Activated CD8-positive, alpha-beta memory T cell treated with anti-CD3 and anti-CD28 coated beads for 4 hours (primary cell): ENCODE measurements at places on chromosomes 6 and 20.

DNA sequence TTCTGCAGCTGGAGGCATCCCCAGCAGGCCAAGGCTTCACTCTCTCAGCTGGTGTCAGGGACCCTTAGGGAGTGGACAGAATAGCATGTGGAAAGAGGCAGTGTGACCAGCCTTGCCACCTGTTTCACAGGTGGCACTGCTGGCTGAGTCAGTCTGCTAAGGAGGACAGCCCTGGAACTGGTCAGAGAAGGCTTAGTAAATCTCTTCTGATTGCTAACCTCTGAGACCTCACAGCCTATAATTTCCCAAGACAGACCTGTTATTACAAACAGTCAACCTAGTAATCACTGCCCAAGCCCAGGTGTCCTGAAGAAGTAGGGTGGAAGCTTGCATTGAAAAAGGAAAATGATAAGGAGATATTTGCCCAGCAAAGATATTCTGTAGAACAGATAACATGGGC, 26.4 kb upstream of the PAQR8 start:
- DNase-seq, result no peak

GRCh38 chr6:54284161-54284860, 23.9 kb upstream of the TINAG start:
- DNase-seq, result no peak

DNA sequence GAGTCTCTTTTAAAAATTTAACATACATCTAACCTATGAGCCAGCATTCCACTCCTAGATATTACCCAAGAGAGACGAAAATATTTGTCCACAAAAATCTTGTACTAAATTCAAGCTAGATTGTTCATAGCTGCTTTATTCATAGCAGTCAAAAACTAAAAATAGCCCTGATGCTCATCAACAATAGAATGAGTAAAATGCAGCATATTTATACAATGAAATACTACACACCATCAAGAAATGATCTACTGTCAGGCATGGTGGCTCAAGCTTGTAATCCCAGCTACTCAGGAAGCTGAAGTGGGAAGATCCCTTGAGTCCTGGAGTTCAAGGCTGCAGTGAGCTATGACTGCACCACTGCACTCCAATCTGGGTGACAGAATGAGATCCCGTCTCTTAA, 22.0 kb upstream of the SRC start:
- no peak for DNase-seq

- DNase-seq, result no peak
Observed at GRCh38 chr20:15632680-15633079, 940.6 kb downstream of the KIF16B start.

DNA sequence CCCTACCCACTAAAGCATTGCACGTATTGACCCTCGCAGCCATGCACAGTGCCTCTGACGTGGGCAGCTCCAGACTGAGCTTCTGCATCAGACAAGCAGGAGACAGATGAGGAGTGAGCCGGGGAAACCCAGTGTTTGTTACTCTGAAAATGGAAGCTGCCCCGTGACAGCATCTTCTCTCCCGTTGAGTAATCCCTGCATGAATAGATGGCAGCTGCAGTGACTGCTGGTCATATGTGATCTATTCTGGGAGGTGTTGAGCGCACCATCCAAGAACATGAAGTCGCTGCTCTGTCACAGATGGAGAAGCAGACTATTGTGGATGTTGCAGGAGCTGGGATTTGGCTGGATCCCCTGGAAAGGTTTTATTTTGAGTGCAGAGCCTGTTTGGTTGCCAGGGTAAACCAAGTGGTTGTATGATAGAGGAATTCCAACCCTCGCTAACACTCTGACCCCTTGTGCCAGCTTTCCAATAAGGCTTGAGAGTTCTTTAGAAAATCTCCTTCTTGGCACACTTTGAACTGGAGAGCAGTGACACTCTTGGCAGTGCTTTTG, 242.2 kb downstream of the NRN1 start:
- DNase-seq, result no peak

GRCh38 chr6:35730745-35731413, 6.0 kb upstream of the ARMC12 start:
- no peak for DNase-seq

DNA sequence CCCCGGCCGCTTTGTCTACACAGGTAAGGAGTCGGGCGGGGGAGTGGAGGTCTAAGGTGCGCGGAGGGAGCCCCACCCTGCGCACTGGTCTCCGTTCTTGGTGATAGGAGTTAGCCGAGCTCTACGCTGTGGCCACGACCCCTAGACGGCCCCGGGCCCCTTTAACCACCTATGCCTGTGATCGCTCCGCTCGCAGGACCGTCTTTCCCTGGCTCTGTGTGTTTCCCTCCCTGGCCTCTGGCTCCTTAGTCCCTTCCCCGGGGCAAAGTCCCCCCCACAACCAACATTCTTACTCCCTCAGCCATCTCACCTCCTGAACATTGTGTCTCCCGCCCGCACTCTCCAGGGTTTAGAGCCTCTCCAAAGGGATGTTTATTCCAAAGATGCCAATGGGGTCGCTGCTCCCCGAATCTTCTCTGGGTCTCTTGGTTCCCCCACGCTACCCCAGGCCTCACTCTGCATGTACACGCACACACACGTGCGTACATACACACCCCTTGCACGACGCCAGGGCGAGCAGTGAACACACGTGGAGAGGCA, 50.4 kb downstream of the CPXM1 start:
- no peak for DNase-seq

GRCh38 chr20:5197847-5198650, 71.2 kb downstream of the CDS2 start:
- no peak for DNase-seq

- no peak for DNase-seq
Observed at GRCh38 chr6:129793447-129793846, 67.7 kb downstream of the TMEM244 start.

GRCh38 chr6:20559924-20560551, 25.8 kb downstream of the CDKAL1 start:
- DNase-seq, result no peak

- DNase-seq, result no peak
Observed at GRCh38 chr20:24838546-24839535, 110.2 kb upstream of the CST7 start.

- no peak for DNase-seq
Observed at GRCh38 chr6:44804546-44805159, 417.1 kb downstream of the CDC5L start.

GRCh38 chr6:148359228-148359627, 16.6 kb downstream of the SASH1 start:
- DNase-seq, result no peak

DNA sequence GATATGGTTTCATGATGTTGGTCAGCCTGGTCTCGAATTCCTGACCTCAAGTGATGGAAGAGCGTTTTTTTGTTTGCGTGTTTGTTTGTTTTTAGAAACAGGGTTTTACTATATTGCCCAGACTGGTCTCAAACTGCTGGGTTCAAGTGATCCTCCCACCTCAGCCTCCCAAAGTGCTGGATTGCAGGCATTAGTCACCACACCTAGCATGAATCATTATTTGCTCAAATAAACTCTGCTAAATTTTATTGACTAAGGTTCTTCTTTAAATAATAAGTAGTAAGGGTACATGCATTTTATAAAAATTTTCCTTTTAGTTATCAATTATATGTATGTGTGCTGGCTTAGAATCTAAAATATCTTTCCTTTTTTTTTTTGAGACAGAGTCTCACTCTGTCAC, 52.9 kb downstream of the ZBTB9 start:
- no peak for DNase-seq

DNA sequence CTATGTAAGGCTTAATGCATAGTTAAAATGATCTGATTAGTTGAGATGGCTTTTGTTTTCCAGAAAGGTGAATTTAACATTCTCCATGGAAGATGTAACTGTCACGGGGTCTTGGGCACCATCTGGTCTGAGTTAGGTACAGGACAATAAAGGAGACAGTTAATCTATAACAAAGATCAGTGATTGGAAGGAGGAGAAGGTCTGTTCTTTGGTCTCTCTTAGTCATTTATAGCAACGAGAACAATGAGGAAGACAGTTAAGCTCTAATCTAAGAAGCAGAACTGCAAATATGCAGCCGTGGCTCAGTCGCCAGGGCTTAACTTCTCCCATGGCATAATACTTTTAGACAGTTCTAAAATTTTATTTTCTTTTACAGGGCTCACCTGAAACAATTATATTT, 405.5 kb upstream of the SULF2 start:
- no peak for DNase-seq

DNA sequence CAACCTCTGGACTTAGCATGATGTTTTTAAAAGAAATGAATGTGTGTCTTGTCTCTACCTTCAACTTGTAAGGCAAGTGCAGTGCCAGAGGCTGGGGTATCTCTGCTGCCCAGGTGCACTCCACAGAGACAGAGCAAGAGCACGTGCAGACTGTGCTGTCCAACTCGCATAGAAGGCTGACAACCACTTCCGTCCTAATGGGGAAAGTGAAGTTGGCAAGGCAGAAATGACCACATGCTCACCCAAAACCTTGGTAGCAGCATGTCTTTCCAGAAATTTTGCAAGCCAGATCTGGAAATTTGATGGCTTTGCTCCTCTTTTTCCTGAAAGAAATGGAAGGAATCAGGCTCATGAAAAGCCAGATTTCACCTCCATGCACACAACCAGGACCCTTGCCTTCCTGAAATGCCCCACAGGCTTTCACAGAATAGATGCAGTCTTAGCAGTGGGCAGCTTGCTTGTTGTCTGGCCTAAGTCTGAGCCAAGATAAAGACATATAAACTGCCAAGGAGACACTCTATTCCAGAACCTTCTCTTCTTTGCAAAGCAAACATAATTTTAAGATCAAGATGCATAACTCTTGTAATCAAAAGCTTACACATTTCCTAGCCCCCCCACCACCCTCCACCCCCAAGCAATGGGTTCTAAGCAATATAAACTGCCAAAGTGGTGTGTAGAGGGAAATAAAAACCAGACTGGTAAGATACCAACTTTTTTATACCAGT, 26.8 kb downstream of the SLC22A3 start:
- no peak for DNase-seq

DNA sequence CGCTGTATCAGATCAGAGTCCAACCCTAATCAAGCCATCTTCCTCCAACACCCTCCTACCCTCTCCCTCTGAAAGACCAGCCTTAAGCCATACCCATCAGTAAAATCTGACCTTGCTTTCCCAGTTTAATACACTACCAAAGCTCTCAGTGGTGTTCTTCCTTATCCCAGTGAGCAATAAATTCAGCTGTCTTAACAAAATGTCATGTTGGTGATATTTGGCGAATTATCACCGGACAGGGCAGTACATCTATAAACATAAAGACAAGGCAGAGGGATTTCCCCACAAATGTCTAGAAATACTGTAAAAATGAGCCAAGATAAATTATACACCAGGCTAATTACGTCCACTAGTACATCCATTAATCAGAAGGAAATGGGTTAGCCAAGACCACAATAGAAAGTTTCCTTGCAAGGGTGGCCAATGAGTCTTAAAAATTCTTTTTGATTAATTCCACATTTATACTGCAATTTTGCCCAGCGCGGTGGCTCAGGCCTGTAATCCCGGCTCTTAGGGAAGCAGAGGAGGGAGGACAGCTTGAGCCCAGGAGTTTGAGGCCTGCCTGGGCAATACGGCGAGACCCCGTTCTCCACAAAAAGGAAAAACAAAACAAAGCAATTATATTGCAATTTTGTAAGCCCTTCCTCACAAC, 905 bp downstream of the RARS2 start:
- DNase-seq, result no peak

GRCh38 chr6:60952500-60952899, 1333.5 kb downstream of the KHDRBS2 start:
- no peak for DNase-seq

GRCh38 chr20:4022386-4023286, 7.3 kb upstream of the RNF24 start:
- DNase-seq, result no peak

GRCh38 chr6:156933201-156934068, 156.3 kb downstream of the ARID1B start:
- no peak for DNase-seq

DNA sequence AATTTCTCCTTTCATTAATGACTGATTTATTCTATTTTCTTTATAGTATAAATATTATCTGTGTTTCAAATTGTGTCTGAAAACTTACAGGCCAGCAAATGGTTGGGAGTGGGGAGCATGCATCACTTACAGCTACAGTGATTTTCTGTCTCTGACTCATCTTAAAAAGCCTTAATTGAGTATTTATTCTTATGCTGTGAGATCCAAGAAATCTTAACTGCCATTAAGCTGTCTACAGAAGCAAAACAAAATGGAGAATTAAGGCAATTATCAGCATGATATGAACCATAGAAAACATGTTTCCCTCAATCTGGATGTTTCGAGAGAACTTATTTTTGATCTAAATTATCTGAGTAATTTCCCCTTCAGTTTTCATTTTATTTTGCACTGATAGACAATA, 831.2 kb downstream of the KIF16B start:
- DNase-seq, result no peak

DNA sequence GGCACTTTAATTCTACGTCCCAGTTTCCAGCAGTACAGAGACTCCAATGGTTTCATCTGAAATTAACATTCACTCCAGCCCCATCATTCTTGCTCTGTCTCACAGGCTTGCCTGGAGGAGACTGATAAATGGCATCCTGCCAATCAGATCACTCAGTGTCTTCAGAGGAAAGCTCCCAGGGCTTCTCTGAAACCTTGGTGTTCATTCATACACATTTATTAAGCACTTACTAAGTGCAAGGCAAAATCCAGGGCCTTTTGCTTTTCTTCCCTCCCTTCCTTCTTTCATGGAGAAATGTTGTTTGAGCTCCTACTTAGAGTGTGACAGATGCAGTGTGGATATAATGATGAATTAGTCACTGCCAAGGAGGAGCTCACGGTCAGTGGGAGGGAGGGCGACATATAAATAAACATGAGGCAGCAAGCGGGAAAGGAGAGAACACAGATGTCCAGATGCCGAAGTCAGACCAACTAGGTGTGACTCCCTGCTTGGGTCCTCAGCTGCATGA, 106.7 kb upstream of the DTNBP1 start:
- no peak for DNase-seq

GRCh38 chr6:157083343-157083742, 240.0 kb downstream of the TMEM242 start:
- no peak for DNase-seq

DNA sequence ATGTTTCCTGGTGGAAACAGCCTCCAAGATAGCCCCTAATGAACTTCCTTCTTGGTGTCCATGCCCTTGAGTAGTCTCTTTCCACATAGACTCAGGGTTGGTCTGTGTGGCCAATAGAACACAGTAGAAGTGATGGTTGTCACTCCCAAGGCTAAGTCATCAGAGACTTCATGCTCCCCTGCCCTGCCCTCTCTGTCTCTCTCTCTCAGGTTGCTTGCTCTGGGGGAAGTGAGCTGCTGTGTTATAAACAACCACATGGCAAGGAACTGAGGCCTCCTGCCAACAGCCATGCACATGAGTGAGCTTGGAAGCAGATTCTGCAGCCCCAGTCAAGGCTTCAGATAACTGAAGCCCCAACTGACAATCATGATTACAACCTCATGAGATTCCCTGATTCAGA, 85.3 kb upstream of the SLC22A16 start:
- no peak for DNase-seq

DNA sequence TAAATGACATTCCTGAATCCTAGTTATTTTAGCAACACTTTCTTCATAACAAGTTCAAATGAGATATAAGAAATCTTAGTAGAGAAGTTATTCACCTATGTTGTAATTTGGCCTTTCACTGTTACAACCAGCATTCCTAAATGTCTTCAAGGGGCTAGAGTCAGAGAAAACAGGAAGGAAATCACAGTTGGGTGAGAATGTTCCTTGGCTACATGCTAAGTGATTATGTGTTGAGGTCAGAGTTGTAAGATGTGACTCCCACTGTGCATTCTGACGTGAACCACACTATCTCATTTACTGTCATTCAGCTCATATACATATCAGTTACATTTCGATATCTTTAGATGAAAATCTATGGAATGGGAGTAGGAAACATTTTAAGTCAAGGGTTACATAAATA, 51.0 kb upstream of the MLIP start:
- no peak for DNase-seq

- no peak for DNase-seq
Observed at GRCh38 chr20:58011106-58011946, 217.1 kb downstream of the ANKRD60 start.
